ENCODE measurements at places on chromosomes 7 and 10.

- H3K27me3 ChIP-seq: no peaks in the 10 kb centered on the region
- no peaks in the 10 kb centered on the region for H3K36me3 ChIP-seq
- H3K27ac ChIP-seq: no peak overlapping the region
- no peak overlapping the region for H3K4me3 ChIP-seq
- no peak for DNase-seq
- H3K4me1 ChIP-seq: peaks cover 12% of the 10 kb centered on the region
These were observed 83.6 kb downstream of the KMT2E start for GRCh38 chr7:105097619-105098018.

DNA sequence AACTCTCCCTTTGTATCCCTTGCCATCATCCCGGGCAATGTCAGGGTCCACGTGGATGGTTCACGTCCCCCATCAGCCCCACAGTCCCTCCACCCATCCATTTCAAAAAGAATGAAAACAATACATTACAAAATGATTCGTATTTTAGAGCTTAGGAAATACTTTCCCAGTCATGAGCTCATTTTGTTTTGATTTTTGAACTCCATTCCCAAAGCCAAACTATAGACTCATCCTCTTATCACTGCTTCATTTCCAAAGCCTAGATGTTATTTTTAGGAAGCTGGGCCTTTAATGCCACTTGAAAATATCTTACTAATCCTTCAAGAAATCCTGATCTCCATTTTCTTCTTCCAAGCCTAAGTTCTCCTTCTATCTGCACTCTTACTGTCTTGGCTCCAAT lies 72.1 kb downstream of the WNT2 start:
- peak; percentile 85 for DNase-seq
- no peak overlapping the region for H3K27ac ChIP-seq
- H3K4me1 ChIP-seq: no peaks in the 10 kb centered on the region
- H3K27me3 ChIP-seq: no peaks in the 10 kb centered on the region

GRCh38 chr10:79981450-79982361 lies 32.8 kb upstream of the SFTPD start:
- peak overlapping the region; percentile 77 for H3K27ac ChIP-seq
- no peaks in the 10 kb centered on the region for H3K27me3 ChIP-seq
- H3K4me3 ChIP-seq: peak overlapping the region; percentile 72
- DNase-seq: no peak

- no peak for DNase-seq
- no peak overlapping the region for H3K4me3 ChIP-seq
These were observed 113.6 kb upstream of the AMPH start for GRCh38 chr7:38744746-38745145.

GRCh38 chr7:22435105-22435504 lies 64.9 kb downstream of the STEAP1B start:
- no peak overlapping the region for H3K4me3 ChIP-seq
- H3K27ac ChIP-seq: no peak overlapping the region
- H3K36me3 ChIP-seq: no peaks in the 10 kb centered on the region
- DNase-seq: peak; percentile 47
- H3K27me3 ChIP-seq: no peaks in the 10 kb centered on the region
- H3K4me1 ChIP-seq: no peaks in the 10 kb centered on the region

Data from esophagus muscularis mucosa (tissue), 4 donors.